ENCODE measurements at places on chromosomes 6 and 20.
A peak's percentile ranks its signal among the peaks of the same experiment; 100 is the strongest.

DNA sequence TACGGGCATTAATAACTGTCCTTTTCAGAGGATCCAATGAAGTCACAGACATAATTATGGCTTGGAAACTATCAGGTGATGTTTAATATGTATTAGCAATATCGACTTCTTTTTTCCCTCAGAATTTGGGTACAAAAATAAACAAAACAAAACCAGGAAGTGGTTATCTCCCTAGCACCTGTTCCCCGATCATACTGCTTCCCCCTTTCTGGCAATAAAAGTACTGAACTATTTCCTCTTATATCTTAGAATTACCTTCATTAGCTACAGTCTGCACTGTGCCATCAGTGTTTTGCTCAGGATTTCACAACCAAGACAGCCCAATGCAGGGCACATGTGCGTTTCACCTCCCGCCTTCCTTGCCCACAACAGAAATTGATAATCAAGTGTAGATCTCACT is 216.9 kb upstream of the BTBD3 start:
- no peak for DNase-seq

- no peak for DNase-seq
Measured at GRCh38 chr6:34546551-34547321, 9.4 kb downstream of the SPDEF start.

DNA sequence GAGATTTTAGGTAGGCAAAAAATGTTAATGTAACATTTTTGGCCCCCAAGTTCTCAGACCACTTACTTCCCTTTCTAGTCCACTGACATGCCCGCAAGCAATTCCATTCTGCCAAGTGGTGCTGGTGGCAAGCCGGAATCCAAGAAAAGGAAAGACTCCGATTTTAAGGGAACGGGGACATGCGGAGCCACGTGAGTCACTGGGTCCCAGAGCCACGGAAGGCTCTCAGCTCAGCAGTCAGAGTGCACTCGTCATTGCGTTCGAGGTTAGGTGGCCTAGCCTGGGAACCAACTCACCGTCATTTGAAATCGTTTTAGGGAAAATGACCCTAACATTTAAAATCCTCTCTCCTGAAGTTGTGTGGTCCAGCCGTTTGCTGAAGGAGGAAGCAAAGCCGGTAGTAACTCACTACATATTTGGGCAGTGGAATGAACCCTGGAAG is 711 bp upstream of the SIRT5 start:
- no peak for DNase-seq

GRCh38 chr20:34904202-34904621 is 27.8 kb downstream of the ACSS2 start:
- DNase-seq, result no peak

- DNase-seq, result no peak
Measured at GRCh38 chr6:12265791-12266190, 24.4 kb upstream of the EDN1 start.

- DNase-seq, result no peak
Measured at GRCh38 chr20:54228841-54229240, 21.0 kb downstream of the PFDN4 start.

GRCh38 chr6:122151066-122151465 is 248.4 kb upstream of the HSF2 start:
- DNase-seq, result no peak

GRCh38 chr20:19003366-19004336 is 190.1 kb downstream of the SCP2D1 start:
- DNase-seq, result no peak

DNA sequence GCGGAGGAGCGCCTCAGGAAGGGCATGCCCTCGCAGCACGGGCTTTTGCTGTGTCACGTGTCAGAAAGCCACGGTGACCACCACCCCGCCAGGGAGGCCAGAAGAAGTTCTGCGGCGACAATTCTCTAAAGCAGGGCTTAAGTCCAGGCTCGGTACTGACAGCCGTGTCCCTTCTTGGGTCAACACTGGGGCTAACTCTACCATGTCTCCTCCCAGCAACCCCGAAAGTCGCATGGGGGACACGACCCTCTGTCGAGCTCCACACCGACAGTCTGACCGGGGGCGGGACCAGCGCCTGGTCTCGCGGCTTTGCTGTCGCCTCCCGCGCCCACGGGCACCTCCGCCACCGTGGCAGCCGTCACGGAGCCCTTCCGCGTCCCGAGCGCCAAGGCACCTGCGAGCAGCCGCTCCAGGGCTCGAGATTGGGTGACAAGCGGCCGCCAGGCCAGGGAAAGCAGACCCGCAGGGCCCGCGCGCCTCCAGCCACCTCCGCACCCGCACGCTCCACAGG is 534 bp downstream of the NANP start:
- DNase-seq, result no peak

DNA sequence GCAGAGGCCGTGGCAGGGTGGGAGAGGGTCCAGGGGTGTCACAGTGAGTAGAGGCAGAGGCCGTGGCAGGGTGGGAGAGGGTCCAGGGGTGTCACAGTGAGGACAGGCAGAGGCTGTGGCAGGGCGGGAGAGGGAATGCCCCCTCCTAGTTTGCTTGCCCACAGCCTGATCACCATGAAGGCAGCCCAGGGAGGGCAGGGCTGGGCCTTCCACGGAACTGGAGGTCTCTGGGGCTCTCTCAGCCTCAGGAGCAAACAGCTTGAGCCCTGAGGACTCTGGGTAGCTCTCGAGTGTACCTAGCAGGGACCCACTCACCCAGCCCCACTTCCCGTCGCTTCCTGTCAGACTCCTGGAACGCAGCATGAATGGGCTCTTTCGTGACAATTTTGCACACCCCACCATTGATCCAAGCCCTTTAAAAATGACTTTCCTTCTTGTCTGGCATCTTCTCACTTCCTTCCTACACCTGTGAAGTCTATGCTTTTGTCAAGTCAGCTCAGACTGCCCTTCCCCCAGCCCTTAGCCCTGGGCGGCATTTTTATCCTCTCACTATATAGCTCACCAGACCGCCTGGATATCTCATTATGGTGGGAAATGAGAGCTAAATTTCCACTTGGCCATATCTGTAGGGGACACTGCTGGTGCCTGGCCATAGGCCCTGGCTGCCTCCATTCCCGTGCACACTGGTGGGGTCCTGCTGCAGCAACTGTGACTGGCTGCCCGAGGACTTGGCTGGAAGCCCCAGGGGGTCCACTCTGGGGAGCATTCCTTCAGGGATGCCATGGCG is 140.3 kb downstream of the CDC5L start:
- DNase-seq, result no peak

- DNase-seq, result no peak
Measured at GRCh38 chr20:58256842-58257241, 28.4 kb upstream of the ANKRD60 start.

DNA sequence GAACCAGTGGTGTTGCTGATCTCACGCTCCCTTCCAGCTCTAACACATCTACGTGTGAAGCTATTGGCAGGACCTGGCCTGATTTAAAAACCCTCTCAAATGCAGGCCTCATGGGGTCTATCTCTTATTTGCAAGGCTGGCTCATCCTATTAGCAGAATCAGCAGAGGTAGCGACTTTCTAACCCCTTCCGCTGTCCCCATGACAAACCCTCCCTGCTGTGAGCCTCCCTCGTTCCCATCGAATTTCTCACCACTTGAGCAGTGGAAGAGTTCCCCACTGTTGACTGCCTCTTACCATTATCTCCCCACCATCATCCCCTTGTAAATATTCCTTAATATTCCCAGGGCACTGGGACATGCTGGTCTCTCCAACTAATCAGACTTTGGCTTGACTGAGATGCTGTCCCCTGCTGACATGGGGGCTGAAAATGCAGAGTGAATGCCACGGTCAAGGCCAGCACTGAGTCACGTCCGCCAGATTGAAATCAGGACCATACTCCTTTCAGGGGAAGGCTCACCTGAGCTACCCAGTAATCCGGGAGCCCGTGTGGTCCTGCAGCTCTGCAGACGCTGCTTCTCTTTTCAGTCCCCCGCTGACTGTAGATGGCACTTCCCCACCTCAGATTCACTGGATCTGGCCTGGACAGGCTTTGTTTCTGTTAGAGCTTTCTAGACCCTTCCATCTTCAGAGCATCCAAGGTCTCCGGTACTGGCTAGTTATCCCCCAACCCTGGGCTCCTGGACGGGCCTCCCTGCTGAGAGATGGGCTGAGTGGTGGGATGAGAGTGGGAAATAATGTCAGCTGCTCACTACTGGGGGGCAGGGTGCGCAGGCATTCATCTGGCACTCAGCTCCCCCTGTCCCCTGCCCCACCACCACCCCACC is 23.1 kb downstream of the AAR2 start:
- DNase-seq, result no peak

GRCh38 chr6:110097443-110097842 is 82.0 kb downstream of the WASF1 start:
- DNase-seq, result no peak

DNA sequence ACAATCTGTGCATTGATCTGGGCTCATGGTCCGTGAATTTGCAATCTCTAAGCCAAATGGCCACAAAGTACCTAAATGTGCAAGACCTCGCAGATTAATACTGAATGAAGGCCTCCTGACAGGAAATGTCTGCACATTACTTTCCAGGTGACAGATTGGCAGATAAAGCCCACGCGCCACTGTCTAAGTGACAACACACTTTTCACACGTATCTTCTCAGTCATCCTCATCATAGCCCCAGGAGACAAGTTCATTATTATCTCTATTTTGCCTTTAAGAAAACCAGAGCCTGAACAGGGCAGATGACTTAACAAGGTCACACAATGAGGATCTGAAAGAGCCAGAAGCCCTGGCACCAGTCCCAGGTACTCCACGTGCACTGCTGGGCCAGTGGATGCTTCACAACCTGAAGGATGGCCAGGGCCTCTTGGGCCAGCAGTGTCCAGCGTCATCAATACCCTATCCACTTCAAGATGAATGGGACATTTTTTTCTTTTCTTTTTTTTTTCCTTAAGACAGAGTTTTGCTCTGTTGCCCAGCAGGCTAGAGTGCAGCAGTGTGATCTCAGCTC is 266.3 kb downstream of the PTPRT start:
- DNase-seq, result no peak

GRCh38 chr6:80163754-80164187 is 57.3 kb downstream of the BCKDHB start:
- peak; percentile 21 for DNase-seq

DNA sequence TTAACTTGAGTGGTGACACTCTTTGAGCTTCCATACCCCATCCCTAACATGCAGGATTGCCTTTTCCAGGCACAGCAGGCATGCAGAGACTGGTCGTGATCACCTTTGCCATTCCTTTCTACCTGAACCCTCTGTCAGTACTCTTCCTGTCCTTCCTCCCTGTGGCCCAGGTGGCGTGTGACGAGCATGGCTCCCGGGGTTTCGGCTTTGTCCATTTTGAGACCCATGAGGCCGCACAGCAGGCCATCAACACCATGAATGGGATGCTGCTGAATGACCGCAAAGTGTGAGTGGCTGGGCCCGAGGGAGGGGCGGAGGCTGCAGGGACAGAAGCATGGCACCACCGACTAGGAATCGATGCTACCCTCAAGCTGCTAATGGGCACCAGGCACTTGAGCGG is 6.7 kb downstream of the PABPC1L start:
- DNase-seq, result no peak

DNA sequence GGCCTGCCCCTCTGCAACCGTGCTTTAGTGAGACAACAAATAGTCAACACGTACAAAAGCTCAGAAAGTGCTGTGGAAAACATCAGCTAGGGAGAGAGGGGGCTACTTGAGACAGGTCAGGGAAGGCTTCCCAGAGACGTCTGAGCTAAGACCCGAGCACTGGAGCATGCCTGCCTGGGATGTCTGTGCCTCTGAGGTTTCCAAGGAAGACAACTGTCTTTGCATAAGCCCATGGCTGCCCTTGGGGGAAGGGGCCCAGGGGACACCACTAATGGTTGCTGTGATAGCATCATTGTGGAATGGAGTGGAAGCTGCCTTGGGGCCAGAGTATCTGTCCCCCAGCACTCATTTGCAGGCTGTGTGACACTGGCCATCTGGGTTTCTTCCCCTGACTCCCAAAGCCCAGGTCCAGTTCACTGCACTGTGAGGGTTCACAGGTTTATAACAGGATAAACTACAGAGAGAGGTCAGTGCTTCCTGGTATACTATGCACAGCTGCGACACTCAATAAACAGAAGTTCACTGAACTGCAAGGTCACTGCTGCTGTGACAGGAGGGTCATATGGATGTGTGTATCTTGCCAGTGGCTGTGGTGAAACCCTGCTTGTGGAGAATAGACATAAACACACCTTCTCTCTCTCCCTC is 1.5 kb upstream of the ARFGEF2 start:
- no peak for DNase-seq

DNA sequence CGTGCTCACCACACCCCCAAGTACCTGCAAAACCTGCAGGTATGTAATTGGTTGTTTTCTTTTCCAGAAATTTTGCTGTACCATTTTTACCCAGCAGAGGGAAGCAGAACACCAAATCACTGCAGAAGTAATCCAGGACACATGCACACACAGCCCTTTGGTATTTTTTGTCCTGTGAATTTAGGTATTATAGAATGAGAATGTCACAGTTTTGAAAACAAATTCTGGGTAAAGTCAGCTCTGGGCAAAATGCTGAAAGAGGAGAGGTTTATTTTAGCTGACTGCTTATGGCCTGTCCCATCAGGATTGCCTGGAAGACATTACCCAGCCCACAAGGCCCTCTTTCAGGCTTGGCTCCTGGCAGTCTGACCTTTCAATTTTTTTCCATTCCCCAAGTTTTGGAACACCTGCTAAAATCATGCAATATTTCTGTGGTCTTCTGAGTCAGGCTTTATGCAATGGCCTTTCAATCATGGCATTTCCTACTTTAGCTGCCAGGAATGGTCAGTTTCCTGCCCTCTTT is 3.5 kb upstream of the EFHC1 start:
- DNase-seq, result no peak

DNA sequence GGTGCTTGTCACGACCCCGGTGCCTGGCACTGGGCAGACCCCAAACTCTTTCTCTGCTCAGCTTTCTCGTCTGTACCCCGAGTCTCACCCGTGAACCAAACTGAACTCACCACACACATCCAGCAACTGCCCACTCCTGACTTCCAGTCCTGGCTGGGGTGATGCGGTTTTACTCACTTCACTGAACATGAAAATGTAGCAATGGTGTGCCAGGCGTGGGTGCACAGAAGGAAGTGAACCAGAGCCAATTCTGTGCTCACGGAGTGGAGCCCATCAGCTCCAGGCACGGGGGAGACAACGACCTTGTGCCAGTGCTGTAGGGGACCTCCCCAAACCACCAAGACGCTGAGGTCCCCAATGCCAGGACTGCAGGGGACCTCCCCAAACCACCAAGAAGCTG is 78.7 kb upstream of the AFDN start:
- DNase-seq, result no peak

GRCh38 chr6:47846752-47847151 is 64.9 kb downstream of the OPN5 start:
- DNase-seq, result no peak

DNA sequence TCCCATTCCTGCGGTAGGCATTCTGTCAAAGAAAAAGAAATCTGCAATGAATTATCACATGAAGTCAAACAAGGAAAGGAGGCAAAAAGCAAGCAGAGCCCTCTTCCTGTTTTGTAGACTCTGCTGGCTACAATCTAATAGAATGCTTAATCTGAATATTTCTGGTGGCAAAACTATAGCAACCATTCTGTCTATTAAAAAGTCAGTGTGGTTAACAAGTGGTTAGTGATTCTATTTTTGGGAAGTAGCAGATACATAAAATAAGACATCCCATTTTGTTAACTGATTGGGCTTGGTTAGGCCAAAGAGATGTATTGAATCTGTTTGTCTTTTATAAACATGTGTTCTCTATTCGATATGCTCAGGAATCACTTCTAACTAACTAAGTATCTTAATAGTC is 442.3 kb downstream of the CDC5L start:
- DNase-seq, result no peak

GRCh38 chr6:3385660-3386151 is 71.1 kb downstream of the SLC22A23 start:
- DNase-seq, result no peak

GRCh38 chr6:105389543-105389942 is 13.3 kb downstream of the PREP start:
- no peak for DNase-seq

- DNase-seq, result no peak
Measured at GRCh38 chr6:140641412-140641811, 1267.0 kb upstream of the CITED2 start.
